ENCODE measurements at places on chromosomes 2 and 18. TPM values are rescaled to one million over a fixed set of nuclear protein-coding genes. Genes with fewer than 3 reads are reported as not detected.
A peak's percentile ranks its signal among the peaks of the same experiment; 100 is the strongest.

- no peak for DNase-seq
- H3K27me3 ChIP-seq, result no peaks in the 10 kb centered on the region
- no peak overlapping the region for H3K4me3 ChIP-seq
- H3K4me1 ChIP-seq, result no peaks in the 10 kb centered on the region
- H3K27ac ChIP-seq, result no peak overlapping the region
These were observed 332.0 kb downstream of the PIK3C3 start for GRCh38 chr18:42287047-42287446.

- H3K4me3 ChIP-seq, result no peak overlapping the region
- DNase-seq, result no peak
- no peaks in the 10 kb centered on the region for H3K4me1 ChIP-seq
- H3K36me3 ChIP-seq, result no peaks in the 10 kb centered on the region
These were observed 102.2 kb downstream of the MSTN start for GRCh38 chr2:189960346-189960745.

- H3K27ac ChIP-seq, result no peak overlapping the region
- no peak overlapping the region for H3K4me3 ChIP-seq
- H3K4me1 ChIP-seq, result no peaks in the 10 kb centered on the region
- no peaks in the 10 kb centered on the region for H3K36me3 ChIP-seq
- H3K27me3 ChIP-seq, result no peaks in the 10 kb centered on the region
- no peak for DNase-seq
These were observed 114.1 kb upstream of the MYCN start for GRCh38 chr2:15826273-15826717.

GRCh38 chr2:234447963-234448362 lies 48.9 kb downstream of the ARL4C start:
- no peak overlapping the region for H3K27ac ChIP-seq
- no peak overlapping the region for H3K4me3 ChIP-seq
- no peak for DNase-seq
- H3K36me3 ChIP-seq, result no peaks in the 10 kb centered on the region

GRCh38 chr2:196944570-196944969 lies 18.1 kb upstream of the PGAP1 start:
- H3K4me1 ChIP-seq, result no peaks in the 10 kb centered on the region
- H3K27ac ChIP-seq, result no peak overlapping the region
- no peak for DNase-seq
- H3K27me3 ChIP-seq, result no peaks in the 10 kb centered on the region
- no peak overlapping the region for H3K4me3 ChIP-seq

DNA sequence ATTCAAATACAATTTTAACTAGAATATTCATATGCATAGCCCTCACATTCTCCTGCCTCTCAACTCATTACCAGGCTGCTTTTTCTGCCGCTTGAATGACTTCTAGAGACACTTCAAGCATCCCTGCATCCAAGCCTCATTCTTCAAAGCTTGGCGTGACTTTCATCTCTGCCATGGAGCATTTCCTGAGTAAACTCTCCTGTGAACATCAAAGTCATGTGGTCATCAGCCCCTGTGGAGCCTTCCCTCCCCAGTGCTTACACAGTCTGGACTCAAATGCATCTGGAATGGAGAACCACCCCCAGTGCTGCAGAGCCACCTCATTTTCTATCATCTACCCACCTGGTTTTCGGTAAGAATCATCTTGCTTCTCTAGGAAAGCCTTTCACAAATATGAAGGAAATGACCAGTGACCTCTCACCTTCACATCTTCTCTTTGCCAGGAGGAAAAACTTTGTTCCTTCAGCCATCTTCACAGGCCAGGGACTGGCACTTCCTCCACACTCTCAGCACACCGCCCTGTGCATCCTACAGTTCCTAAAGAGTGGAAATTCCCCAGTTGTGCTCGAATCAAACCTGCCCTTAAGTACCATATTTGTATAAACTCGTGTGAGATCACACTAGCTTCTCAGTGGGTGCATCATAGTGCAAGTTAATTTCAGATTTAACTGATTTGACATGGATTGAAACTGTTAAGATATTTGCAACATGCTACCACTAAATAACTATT lies 116.4 kb downstream of the COL6A3 start:
- no peaks in the 10 kb centered on the region for H3K36me3 ChIP-seq
- DNase-seq, result peak; percentile 26
- peaks cover 27% of the 10 kb centered on the region for H3K4me1 ChIP-seq
- peak overlapping the region; percentile 18 for H3K27ac ChIP-seq
- H3K4me3 ChIP-seq, result no peak overlapping the region

DNA sequence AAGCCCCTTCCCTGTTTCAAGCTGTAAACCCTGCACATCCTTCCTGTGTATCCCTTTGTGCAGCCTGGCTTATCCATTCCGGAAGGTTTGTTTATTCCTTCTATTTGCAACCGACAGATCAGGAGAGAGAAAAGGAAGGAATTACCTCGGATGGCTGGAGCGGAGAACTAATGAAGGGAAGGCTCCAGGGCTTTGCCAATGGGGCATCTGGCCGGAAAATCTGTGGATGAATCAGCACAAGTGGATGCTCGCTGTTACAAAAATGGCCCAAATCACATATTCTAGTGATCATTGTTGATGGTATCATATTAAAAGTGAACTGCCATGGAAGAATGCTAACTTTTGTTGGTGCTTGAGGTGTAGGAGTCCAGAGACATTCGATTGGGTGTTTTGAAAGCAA lies 97.1 kb downstream of the AQP4 start:
- H3K36me3 ChIP-seq, result no peaks in the 10 kb centered on the region
- no peak overlapping the region for H3K4me3 ChIP-seq
- H3K4me1 ChIP-seq, result no peaks in the 10 kb centered on the region
- no peaks in the 10 kb centered on the region for H3K27me3 ChIP-seq

DNA sequence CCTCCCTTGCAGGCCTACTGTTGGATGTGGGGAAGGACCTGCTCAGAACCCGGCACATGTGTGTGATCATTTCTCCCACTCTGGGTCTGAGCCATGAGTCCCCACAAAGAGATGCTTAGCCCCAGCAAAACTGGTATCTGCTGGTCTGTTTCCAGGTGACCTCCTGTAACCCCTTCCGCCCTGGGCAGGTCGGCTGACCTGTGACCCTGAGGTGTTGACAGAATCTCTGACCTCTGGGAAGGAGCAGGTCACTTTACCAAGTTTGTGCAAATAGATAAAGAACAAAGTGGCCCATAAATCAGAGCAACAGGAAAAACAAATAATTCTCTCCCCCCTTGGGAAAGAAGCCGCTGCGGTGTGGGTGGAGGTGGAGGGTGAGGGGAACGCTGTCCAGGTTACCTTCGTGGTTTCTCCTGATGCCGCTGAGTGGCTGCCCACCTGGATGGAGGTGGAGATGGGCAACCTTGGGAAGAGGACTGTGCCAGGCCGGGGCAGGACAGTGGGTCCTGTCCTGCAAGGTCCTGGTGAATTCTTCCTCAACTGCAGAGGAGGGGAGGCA lies 174.0 kb upstream of the MYCN start:
- H3K4me3 ChIP-seq, result no peak overlapping the region
- H3K27ac ChIP-seq, result no peak overlapping the region
- H3K36me3 ChIP-seq, result no peaks in the 10 kb centered on the region
- H3K4me1 ChIP-seq, result no peaks in the 10 kb centered on the region
- no peaks in the 10 kb centered on the region for H3K27me3 ChIP-seq

DNA sequence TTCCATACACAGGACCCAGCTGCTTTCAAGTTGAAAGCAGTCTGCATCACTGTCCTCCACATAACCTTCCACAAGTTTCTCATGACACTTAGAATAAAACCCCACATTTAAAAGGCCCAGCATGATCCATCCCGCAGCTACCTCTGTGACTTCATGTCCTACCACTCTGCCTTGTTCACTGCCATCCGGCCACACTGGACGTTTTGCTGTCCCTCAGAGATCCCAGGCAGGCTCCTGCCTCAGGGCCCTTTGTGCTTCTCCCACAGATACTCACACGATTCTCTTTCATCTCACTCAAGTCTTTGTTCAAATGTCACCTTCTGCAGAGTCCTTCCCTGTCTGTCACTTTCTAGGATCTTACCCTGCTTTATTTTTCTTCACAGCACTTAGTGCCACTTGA lies 232.9 kb upstream of the BOD1L2 start:
- DNase-seq, result no peak
- no peak overlapping the region for H3K4me3 ChIP-seq
- no peaks in the 10 kb centered on the region for H3K4me1 ChIP-seq
- no peak overlapping the region for H3K27ac ChIP-seq
- no peaks in the 10 kb centered on the region for H3K27me3 ChIP-seq
- no peaks in the 10 kb centered on the region for H3K36me3 ChIP-seq

GRCh38 chr2:29147963-29148362 lies 32.7 kb downstream of the CLIP4 start:
- peaks cover 24% of the 10 kb centered on the region for H3K36me3 ChIP-seq
- no peaks in the 10 kb centered on the region for H3K27me3 ChIP-seq
- no peak overlapping the region for H3K4me3 ChIP-seq
- H3K4me1 ChIP-seq, result no peaks in the 10 kb centered on the region

DNA sequence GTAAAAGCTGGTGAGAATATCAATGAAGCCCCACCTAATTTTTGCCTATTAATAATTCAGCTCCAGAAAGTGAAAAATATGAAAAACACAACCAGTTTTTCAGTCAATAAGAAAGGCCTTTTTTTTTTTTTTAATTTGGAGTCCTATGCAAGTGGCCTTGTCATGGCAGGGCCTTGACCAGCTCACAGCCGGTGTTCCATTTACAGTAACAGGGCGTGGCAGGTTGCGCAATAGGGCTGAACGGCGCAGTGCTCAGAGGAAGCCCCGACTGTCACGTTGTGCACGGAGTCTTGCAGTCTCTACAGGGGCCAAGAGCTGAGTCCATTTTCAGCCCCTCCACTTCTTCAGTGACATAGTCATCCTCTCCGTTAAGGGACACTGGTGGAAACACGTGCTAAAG lies 184.1 kb upstream of the FN1 start:
- H3K4me1 ChIP-seq, result peaks cover 13% of the 10 kb centered on the region
- DNase-seq, result no peak
- no peak overlapping the region for H3K27ac ChIP-seq

Gene IL1R2
- total RNA-seq, result not detected

Gene NFATC1
- total RNA-seq, result 0.36 TPM

Gene CNDP2
- total RNA-seq, result 52.0 TPM

Gene ACMSD
- total RNA-seq, result not detected

Gene NUP35
- 23.3 TPM for total RNA-seq

All from IMR-90 (cell line).